CD4-positive, alpha-beta T cell (primary cell): ENCODE measurements at places on chromosomes 13 and 19.

GRCh38 chr19:46073268-46073922 is 32.6 kb upstream of the IGFL4 start:
- DNase-seq = no peak

- DNase-seq = no peak
Measured at GRCh38 chr13:98772794-98773452, 20.5 kb upstream of the SLC15A1 start.

GRCh38 chr13:21616880-21617279 is 12.9 kb upstream of the MICU2 start:
- no peak for DNase-seq

DNA sequence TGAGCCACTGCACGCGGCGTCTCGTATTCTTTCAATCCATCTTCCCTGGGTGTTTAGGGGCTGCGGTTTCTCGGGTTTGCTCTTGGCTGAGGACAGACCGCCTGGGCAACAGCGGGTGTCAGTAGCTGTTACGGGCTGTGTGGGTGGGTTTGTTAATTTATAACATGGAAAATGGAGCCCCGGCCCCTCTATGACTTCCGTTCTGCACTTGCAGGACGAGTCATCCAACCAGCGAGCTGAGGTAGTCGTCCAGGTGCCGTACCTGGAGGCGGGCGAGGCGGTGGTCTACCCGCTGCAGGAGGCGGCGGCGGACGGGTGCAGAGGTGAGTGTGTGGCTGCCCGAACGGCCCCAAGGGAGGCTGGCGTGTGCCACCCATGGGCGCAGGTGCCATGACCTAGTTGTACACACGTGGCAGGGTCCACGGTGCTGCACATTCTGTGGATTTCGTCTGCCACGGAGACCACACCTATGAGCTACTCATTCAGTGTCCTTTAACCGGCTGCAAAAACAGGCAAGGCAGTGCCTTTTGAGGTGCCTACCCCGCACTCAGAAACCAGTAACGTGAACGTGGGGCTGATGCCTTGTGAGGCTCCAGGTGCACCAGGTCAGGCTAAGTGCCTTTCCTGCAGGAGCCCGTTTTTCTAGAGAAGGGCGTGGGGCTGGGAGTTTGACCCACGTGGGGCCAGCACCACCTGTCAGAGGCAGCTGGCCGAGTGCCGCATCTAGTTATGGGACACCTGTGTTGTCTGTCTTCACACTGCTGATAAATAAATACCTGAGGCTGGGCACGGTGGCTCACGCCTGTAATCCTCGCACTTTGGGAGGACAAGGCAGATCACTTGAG is 10.9 kb downstream of the POLR2E start:
- DNase-seq = no peak

DNA sequence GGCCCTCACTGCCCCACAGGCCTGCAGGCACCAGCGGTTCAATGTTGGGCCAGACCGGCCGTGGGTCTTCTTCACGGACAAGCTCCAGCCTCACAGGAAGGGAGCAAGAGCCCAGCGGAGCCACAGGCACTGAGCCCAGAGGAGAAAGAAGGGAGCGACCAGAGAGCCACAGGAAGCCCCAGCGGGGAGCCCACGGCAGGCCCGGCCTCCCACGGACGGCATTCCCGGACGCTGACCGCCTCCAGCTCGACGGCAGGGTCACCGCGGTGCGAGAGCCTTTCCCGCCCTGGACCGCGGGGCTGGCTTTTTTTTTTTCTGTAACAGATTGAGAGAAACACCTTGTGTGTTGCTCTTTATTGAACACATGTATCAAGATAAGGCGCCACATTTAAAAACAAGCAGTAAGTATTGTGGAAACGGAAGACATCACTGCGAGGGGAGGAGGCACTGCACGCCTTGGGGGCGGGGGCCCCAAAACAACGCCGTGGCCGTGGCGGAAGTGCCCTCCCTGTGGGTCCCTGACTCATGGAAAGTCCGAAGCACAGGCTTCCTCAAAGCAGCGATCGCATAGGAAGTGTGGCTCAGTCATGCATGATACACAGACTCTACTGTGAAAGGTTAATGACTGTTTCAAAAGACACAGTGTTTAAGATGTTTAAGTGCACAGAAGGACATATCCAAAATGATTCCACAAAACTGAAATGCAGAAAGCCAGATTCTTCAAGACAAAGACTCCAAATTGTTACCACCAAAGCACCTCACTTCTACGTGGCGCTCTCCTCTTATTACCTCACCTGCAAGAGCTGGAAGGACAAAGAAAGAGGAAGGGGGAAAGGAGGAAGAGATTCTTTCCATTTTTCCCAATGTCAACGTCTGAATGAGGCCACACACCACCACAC is 3.5 kb downstream of the RASA3 start:
- DNase-seq = peak; percentile 83

GRCh38 chr19:17458970-17459369 is 1.8 kb downstream of the NXNL1 start:
- DNase-seq = no peak

DNA sequence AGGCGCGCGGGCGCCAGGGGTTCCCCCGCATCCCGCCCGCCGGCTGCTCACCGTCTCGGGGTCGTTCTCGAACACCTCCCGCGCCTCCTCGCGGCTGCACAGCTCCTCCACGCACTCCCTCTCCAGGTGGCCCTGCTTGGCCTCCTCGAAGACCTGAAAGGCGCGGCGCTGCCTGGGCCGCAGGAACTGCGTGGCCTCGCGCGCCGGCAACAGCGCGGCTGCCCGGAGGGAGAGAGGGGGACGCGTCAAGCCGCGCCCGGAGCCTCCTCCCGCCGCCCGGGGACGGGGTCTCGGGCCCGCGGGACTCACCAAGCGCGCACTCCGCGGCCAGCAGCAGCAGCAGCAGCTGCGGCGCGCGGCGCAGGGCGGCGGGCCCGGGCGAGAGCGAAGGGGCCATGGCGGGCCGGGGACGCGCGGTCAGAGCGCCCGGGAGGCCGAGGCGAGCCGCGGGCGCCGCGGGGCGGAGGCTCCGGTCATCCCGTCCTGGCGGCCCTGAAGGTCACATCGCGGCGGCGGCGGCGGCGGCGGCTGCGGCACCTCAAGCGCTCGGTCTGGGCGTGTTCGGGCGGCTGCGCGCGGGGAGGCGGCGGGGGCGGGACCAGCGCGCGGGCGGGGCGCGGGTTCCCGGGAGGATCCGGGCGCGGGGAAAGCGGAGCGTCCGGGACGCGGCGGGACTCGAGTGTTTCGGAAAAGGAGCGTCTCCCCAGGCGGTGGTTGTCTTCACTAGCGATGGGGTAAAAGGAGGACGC is at the start of gene GAS6:
Gene GAS6, minus strand, starts transcription at position 553 of the 749 bp plus-strand sequence. Its CDS starts 156 bp downstream, at position 397.
- DNase-seq = no peak
